Globus pallidus (tissue), 1 donor: ENCODE measurements at places on chromosomes 3 and 15.

- peak; percentile 63 for DNase-seq
Measured at GRCh38 chr3:107756649-107757048, 233.9 kb downstream of the BBX start.

DNA sequence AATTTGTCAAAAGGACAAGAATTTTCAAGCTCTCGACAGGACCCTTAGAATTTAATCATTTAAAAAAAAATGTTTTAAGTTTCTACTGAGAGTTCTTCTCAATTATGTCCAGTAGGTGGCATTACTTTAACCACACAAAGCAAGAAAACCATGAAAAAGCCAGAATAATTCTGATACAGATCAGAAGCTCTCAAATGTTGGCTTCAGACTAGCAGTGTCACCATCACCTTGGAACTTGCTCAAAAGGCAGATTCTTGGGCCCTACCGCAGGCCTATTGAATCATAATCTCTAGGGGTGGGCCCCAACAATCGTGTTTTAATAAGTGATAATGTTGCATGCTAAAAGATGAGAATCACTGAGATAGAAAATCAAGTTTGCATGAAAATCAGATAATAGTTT is 99.5 kb upstream of the KCNMB2 start:
- peak; percentile 10 for DNase-seq

- DNase-seq, result no peak
Measured at GRCh38 chr3:162743091-162743490, 1246.5 kb downstream of the OTOL1 start.

GRCh38 chr3:106033654-106034053 is 164.8 kb upstream of the CBLB start:
- no peak for DNase-seq

DNA sequence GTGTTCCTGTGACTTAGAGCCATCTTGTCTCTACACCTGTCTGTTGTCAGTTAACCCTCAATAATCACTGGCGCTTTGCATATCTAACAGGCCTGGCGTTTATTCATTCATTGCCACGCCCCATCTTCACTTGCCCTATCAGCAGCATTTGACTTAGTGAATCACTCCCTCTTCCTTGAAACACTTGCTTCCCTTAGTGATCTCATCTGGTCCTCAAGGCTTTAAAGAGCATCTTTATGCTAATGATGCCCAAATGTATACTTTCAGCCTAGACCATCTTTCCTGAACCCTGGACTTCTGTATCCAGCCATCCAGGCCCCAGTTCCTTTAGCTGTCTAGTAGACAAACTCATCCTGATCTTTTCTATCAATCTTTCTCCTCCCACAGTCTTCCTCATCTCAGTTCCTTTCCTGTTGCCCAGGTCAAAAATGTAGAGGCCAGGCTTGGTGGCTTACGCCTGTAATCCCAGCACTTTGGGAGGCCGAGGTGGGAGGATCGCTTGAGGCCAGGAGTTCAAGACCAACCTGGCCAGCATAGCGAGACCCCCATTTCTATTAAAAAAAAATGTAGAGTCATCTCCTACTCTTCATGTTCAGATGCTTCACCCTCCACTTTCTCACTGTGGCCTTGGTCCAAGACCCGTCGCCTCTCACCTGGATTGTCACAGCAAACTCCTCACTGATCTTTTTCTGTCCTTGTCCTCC is 1.4 kb upstream of the IGDCC4 start:
- no peak for DNase-seq

GRCh38 chr15:86894269-86894668 is 814.6 kb downstream of the AGBL1 start:
- no peak for DNase-seq

GRCh38 chr3:190366133-190366532 is 21.8 kb upstream of the CLDN16 start:
- DNase-seq, result no peak

- no peak for DNase-seq
Measured at GRCh38 chr3:170149016-170149415, 32.5 kb downstream of the PHC3 start.
